ENCODE measurements at places on chromosomes 2 and 18.

GRCh38 chr2:222452422-222452950, 28.1 kb downstream of the SGPP2 start:
- DNase-seq, result no peak

DNA sequence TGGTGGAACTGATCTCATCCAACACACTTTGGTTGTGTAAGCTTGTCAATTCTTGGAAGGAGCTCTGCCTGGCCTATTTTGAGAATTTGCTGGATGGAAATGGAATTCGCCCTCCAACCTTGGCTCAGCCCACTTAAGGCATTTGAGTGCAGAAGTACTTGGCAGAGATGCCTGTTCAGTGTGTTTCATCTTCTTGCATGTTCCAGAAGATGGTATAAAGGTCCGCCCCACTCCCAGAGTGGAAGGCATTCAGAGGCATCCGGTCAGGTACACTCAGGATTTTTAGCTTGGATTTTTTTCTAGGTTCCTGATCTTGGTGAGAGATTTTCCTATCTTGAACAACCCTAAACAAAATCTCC, 61.3 kb upstream of the TXNDC2 start:
- DNase-seq, result no peak

DNA sequence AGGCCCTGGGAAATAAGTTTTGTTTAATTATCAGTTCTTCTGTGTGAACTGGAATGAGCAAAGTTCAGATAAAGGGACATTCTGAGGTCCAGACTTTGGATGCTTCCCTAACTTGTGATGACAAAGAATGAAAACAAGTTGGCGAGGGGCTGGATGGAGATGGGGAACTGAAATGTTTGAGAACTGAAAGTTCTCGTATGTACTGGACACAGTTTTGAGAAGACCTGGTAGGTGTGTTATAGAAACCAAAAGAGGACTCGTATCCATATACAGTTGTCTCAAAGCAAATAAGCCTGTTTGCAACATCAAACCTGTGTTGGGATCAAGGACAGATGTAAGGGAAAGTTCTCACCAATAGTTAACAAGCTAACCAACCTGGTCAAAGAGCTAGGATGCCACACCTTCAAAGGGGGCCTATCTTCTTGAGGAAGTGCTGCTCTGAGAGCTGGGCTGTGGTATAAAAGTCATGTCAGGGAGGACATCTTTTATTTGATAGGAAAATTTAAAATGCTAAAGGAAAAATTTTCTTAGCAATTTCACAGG, at the start of gene UPP2:
Gene UPP2, plus strand, starts transcription at position 493 of the 543 bp plus-strand sequence. CDS start 188 bp downstream, outside the sequence.
- no peak for DNase-seq

- no peak for DNase-seq
These were observed 87.2 kb upstream of the NXPH2 start for GRCh38 chr2:138867341-138867740.

- DNase-seq, result no peak
These were observed 21.6 kb downstream of the TRPM8 start for GRCh38 chr2:233938676-233939370.

GRCh38 chr2:239309398-239310245, 91.2 kb downstream of the HDAC4 start:
- DNase-seq, result no peak

- no peak for DNase-seq
These were observed 45.8 kb downstream of the ATIC start for GRCh38 chr2:215357660-215358059.

- DNase-seq, result no peak
These were observed 13.3 kb upstream of the EHBP1 start for GRCh38 chr2:62692225-62692624.

GRCh38 chr2:100845141-100845991, 25.4 kb downstream of the NPAS2 start:
- no peak for DNase-seq

DNA sequence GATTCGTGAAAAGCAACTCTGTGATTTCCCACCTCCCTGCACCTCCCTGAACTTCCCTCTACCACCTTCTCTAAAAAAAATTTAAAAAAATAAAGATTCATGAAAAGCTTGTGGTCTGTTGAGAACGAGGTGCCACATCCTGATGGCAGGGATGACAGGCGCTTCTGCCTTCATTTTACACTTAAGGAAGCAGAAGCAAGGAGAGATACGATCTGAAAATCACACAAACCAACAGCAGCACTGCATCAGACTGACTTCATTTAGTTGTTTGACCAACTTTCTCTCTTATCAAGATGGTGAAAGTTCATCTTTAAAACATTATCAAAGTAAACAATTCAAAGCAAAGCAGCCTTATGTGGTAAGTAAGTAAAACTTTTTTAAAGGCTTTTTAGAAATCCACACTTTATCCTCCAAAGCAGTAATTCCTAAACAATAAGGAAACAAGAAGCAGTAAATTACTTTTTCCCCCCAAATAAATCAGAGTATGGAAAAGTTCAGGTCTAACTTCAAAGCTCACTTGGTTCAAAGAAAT, 15.5 kb downstream of the WDFY1 start:
- no peak for DNase-seq

DNA sequence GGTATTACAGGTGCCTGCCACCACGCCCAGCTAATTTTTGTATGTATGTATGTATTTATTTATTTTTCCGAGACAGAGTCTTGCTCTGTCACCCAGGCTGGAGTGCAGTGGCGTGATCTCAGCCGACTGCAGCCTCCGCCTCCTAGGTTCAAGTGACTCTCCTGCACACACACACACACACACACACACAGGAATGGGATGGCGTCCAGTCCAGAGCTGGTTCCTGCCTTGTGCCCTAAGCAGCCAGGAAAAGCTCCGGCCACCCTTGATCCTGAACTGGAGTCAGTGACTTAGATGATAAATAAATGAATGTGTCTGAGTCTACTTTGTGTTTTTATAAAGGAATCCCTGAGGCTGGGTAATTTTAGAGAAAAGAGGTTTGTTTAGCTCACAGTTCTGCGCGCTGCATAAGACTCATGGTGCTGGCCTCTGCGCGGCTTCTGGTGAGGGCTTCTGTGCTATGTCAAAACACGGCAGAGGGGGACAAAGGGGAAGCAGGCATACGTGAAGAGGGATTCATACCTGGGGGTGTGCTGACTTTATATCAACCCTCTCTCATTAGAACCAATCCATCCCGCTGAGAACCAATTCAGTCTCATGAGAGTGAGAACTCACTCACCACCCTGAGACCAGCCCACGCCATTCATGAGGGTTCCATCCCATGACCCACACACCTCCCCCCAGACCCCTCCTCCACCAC, 59.7 kb upstream of the PHLPP1 start:
- DNase-seq, result no peak

Data from NCI-H774 (cell line).